ENCODE measurements at places on chromosomes 7 and 10.

GRCh38 chr10:88138319-88138848, 275.0 kb downstream of the PTEN start:
- no peak for DNase-seq

GRCh38 chr7:1727812-1728570, 57.9 kb downstream of the ELFN1 start:
- peak; percentile 53 for DNase-seq

GRCh38 chr10:99466632-99467223, 36.3 kb upstream of the GOT1 start:
- DNase-seq, result no peak

DNA sequence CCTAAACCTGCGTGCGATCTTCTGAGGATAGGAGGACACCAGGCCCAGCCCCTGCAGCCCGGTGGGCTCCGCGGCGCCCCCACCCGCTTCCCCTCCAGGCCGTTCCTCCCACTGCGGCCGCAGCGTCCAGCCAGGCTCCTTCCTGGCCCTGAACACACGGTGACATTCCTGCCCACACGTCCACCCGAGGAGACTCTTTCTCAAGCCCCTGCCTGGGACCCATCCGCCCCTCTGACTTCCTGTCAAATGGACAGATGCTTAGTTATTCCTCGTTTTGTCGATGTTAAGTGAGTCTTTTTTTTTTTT, 32.4 kb upstream of the RNF32 start:
- no peak for DNase-seq

- no peak for DNase-seq
These were observed 77.1 kb downstream of the SEC23IP start for GRCh38 chr10:119969609-119970008.

GRCh38 chr7:7912937-7913336, 55.7 kb upstream of the GLCCI1 start:
- DNase-seq, result no peak

- DNase-seq, result no peak
These were observed 174.5 kb downstream of the GFRA1 start for GRCh38 chr10:116098411-116099022.

DNA sequence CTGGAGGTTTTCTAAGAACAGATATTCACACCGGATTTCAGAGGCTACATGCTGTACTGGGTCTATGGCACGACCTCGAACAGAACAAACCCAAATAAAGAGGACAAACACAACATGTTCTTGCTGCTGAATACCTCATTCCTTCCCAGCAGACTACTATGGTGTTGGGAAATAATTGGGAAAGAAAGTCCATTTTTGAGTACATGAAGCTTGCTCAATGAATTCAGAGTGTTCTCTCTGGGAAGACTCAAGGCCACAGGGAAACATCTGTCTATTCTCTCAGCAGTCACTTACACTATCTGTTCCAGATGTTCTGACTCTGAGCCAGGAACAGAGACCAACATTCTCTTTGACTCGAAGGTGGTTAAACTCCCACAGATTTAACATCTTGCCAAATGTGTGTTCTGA, 30.9 kb downstream of the LAMB1 start:
- DNase-seq, result no peak

DNA sequence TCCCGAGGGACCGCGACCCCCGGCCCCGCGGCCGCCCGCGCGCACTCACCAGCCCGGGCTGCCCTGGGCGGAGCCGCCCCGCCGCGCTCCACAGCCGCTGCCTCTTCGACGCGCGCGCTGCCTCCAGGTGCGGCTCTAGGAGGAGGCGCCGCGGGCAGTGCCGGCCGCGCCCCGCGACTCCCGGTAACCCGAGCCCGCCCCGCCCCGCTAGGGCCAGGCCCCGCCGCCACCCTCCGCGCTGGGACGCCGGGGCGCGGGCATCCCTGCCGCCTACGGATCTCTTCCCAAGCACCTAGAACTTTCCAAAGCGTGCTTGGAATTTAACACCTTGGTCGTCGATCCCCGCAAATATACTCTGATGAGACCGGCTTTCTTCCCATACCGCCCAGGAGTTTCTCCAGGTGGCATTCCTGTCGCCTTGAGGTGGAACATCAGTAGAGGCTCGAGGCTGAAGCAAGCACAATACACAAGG, at the start of gene SLC26A5:
SLC26A5 (minus strand) TSS at position 159 of the 472 bp plus-strand sequence. CDS start 24,693 bp downstream, outside the sequence.
- DNase-seq, result peak; percentile 19

GRCh38 chr10:20616056-20616671, 280.9 kb downstream of the NEBL start:
- no peak for DNase-seq

GRCh38 chr7:26318921-26319320, 27.3 kb downstream of the SNX10 start:
- DNase-seq, result no peak

DNA sequence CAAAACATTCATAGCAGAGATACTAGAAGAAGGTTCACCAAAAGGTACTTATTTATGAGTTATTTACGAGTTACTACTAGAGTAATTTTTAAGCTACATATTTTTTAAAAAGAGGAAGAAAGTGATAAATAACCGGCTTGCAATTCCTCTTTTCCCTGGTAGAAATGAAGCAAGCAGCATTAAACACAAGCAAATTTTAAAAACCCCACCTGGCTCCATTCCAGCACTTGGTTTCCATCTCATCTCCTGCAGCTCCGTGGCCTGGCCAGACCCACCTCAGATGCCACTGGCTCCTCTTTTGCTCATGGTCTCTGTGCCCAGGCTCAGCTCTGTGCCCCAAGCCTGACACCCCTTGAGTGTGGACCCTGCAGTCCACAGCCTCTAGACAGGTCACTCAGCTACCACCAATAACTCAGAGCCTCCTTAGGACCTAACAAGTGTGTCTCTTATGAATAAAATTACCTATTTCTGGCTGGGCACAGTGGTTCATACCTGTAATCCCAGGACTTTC, 479.5 kb downstream of the TNS3 start:
- DNase-seq, result no peak

- DNase-seq, result no peak
These were observed 46.5 kb downstream of the ABLIM1 start for GRCh38 chr10:114611617-114612016.

GRCh38 chr10:106680061-106680460, 484.4 kb downstream of the SORCS1 start:
- no peak for DNase-seq

DNA sequence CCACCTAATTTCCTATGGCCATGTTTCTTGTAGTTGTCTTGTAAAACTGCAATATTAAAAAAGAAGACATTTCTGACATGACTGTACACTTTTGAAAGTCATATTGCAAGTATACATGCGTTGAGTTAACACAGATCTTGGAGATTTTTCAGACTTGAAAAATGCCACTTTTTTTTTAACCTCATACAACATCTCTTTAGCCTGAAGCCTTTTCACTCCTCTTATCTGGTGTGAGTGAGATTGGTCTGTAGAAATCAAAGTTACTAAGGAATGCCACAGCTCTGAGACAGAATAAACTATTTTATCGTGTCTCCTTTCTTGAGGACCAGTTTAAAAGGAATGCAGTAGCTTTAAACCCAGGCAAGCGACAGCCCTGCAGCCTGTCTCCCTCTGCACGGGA, 43.9 kb upstream of the NEUROD6 start:
- no peak for DNase-seq

- DNase-seq, result no peak
These were observed 78.8 kb downstream of the FAM13C start for GRCh38 chr10:59283456-59284091.

DNA sequence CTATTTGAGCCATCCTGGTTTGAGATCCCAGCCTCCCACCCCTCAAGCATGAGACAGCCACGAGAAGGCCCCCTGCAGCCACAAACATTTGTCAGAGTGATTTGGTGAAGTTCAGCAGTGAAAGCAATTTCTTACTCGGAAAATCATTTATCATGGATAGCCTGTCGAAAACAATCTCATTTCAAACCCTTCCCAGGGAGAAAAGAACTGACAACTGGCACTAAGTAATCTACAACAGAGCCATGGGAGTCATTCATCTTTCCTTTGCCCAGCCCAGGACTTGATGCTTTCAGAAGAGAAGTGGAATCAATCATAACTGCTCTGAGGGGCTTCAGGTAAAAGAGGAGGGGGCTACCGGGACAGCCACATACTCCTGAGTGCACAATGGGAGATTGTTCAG, 411.2 kb downstream of the KCNMA1 start:
- DNase-seq, result no peak

DNA sequence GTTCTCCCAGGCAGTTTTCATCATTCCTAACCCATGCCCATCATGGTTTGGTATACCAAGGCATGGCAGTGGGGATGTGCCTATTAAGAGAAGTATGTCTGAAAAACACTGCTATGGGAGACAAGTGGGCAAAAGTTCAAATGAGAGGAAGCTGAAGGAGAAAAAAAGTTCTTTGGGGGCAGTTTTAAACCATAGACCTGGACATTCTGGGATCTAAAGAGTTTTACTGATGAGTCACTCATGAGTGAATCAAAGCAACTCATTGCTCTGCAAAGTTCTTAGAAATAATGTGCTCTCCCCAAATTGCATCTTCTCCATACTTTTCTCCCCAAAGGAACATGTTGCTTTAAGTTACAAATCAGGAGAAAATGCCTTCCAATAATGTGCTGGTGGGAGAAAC, 256.9 kb upstream of the MTPN start:
- no peak for DNase-seq

DNA sequence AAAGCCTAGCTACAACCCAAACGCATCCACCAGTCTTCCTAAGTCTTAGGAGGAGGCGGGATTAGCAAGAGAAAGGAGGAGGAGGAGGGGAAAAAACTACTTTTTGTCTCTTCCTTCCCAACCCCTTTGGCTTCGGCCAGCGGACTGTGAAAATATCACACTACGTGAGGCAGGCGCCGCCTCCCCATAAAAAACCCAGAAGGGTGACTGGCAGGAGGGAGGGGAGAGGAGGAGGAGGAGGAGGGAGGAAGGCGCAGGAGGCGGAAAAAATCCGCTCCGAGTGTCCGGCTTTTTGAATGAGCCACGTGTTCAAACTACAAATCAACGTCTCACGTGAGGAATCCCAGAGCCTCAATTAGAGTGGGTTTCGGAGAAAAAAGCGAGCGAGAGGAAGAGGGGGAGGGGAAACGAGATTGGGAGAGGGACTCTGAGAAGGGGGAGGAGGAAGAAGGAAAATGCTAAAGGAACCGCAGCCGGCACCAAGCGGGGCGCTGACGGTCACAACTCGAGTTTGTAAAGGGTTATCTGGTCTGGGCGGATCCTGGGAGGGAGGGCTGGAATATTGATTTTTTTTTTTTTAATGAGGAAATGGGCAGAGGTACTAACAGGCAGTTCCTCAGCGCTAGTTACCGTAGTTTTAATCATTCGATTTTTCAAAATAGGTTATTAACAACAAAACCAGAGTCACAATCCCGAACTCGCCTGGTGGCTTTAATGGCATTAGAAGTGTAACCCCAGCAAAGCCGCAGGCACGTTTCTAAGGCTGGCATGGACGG, at the start of gene IGF2BP3:
IGF2BP3 (minus strand) TSS at position 162 of the 776 bp plus-strand sequence. CDS start 381 bp downstream, outside the sequence.
- peak; percentile 96 for DNase-seq

DNA sequence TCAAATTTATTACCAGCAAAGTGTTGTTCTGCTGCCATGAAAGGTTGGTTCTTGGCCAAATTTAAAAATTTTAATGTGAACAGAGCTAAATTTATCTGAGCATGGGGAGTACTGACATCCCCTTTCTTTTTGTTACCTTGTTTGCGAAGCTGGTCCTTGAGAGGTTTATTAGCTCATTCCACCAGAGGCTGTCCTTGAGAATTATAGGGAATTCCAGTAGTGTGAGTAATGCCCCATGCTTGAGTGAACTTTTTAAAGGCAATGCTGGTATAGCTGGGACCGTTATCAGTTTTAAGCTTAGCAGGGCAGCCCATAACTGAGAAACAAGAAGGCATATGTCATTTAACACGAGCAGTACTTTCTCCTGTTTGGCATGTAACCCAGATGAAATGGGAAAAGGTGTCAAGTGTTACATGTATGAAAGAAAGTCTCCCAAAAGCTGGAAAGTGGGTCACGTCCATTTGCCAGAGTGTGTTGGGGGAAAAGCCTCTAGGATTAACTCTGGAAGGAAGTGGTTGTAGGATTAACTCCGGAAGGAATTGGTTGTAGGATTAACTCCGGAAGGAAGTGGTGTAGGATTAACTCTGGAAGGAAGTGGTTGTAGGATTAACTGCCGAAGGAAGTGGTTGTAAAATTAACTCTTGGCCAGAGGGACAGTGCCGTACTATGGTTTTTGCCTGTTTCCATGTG, 37.3 kb upstream of the AKR1C2 start:
- DNase-seq, result no peak

GRCh38 chr7:129252128-129252527, 27.3 kb downstream of the AHCYL2 start:
- peak; percentile 10 for DNase-seq

- DNase-seq, result no peak
These were observed 5.6 kb downstream of the NPC1L1 start for GRCh38 chr7:44535348-44536064.

GRCh38 chr7:92462560-92462959, 15.2 kb downstream of the ERVW-1 start:
- no peak for DNase-seq

GRCh38 chr10:123759501-123760031, 93.4 kb downstream of the GPR26 start:
- DNase-seq, result no peak

DNA sequence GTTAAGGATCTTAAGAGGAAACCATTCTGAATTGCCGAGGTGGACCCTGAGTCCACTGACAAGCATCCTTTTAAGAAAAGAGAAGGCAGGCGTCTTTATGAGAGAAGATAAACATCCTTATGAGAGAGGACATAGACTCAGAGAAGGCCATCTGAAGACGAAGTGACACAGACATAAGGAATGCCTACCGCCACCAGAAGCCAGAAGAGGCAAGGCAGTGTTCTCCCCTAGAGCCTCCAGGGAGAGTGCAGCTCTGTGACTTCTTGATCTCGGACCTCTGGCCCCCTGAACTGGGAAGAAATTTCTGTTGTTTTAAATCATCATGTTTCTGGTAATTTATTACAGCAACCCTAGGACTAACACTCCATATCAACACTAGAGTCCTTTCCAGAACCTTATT, 25.2 kb upstream of the ING3 start:
- DNase-seq, result no peak

GRCh38 chr7:105622106-105622731, 40.9 kb upstream of the EFCAB10 start:
- DNase-seq, result no peak

DNA sequence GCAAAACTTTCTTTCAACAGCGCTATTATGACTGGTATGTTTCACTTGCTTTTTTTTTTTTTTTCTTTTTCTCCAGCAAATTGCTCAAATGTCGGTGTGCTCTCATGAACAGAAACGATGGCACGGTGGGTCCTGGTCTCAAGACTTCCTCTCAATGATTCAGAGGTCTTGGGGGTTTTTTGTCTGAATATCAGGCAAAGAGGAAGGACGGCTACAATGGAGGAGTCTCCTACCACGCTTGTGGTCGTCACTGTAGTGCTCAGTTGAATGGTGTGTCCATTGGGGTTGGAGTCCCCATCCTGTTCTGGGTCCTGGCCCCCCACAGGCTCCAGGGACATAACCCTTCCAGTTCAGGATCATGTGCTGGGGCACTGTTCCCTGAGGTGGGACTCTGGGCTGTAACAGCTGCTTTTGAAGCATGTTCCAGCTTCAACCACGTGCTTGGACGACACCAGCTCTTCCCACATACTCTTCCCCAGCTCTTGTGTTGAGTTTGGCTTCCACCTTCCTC, 266.7 kb upstream of the KLF6 start:
- DNase-seq, result no peak

GRCh38 chr10:59801171-59801570, 47.9 kb upstream of the MRLN start:
- no peak for DNase-seq

- DNase-seq, result no peak
These were observed 350.1 kb upstream of the MKI67 start for GRCh38 chr10:128476368-128476725.

GRCh38 chr10:28300027-28300426, 2.8 kb downstream of the MPP7 start:
- DNase-seq, result no peak
